HEK293T (cell line): ENCODE measurements at places on chromosomes 6 and 20.

GRCh38 chr6:163941624-163941976 is 527.1 kb downstream of the QKI start:
- no peak for DNase-seq

GRCh38 chr6:4975506-4975905 is 28.3 kb downstream of the RPP40 start:
- no peak for DNase-seq

- DNase-seq, result no peak
Observed at GRCh38 chr6:122753000-122753687, 26.4 kb upstream of the FABP7 start.

GRCh38 chr20:12207875-12208274 is 290.2 kb downstream of the BTBD3 start:
- peak; percentile 32 for DNase-seq

DNA sequence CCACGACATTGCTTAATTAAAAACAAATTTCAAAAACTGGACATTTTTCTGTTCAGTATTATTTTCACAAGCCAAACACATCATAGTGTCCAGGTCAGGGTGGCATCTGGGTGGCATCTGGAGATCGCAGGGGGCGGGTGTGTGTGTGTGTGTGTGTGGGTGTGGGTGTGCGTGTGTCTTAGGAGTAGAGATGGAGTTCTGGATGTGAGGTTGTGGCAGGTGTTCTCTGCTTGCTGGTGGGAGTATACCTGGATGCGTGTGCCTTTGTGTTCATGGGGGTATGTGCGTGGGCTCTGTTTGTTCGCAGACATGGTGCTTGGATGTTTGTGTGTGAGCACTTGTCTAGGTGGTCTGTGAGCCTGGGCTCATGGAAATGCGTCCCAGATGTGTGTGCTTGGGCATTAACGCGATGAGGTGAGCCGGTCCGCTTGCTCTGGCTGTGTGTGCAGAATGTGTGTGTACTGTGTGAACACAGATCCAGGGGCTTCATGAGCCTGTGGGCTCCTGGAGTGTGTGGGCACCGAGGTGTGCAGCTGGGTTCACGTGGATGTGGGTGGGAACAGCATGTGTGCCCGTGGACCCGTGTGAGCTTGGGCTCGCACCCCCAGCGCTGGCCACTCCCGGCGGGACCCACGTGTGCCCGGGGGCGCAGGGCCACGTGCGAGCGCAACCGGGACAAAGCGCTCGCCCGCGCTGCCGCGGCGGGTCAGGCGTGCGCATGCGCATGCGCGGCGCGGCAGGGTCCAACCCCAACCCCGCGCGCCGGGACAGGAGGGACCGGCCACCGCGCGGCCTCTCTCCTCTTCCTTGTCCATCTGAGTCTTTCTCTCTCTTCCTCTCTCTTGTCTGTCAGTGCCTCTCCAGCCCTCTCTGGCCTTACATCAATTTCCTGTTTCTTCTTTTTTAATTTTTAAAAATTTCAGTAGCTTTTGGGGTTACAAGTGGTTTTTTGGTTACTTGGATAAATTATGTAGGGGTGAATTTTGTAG is 60.4 kb downstream of the SRC start:
- DNase-seq, result peak; percentile 86

- DNase-seq, result no peak
Observed at GRCh38 chr20:49252556-49253350, 25.1 kb downstream of the ZNFX1 start.

DNA sequence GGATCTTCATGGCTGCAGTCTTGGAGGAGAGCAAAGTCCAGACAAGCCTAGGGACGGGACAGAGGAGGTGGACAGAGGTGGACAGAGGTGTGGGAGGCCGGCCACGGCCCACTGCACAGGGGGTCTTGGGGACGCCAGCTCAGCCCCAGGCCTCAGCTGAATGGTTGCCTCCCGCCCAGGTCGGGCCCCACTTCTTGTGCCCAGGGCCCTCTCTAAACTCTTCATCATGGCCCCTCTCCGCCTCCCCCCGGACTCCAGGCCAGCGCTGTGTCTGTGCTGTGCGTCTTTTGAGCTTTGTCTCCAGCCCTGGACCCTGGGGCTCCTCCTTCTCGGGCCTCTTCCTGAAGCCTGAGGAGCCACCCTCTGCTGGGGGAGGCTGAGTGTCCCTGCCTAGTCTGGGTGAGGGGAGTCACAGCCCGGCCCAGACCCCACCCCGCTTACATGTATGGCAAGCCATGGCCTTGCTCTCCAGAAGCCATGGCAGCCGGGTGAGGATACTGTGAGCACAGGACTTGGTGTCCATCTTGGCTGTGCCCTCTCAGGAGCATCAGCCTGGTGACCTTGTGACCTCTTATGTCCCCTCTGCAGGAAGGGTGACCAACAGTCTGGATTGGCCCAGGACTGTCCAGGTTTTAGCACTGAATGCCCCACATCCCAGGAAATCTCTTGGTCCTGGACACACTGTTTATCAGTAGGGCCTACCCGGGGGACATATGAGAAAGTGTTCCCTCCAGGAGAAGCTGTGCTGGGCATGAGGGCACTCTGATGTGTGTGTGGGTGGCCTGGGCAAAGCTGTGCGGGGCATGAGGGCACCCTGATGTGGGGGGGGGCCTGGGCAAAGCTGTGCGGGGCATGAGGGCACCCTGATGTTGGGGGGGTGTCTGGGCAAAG is 9.4 kb upstream of the NPBWR2 start:
- DNase-seq, result no peak

- DNase-seq, result peak; percentile 22
Observed at GRCh38 chr20:4563534-4563933, 158.2 kb upstream of the PRND start.

DNA sequence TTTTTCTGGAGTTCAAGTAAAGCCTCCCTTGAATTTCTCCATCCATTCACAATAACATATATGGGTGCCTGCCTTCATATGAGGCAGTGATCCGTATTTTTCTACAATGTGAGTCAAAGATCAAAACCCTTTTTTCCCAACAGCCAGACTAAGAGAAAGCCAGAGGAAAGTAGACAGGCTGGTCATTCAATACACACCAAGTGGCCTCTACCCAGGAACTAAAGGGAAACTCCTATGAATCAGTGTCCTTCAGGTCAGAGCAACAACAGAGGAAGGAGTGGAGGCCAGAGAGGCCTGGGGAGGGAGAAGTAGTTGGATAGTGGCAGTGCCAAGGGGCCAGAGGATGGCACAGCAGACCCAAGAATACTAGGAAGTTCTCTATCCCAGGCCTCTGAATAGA is 23.8 kb downstream of the SIM1 start:
- no peak for DNase-seq

- no peak for DNase-seq
Observed at GRCh38 chr6:30779850-30780641, 35.7 kb upstream of the IER3 start.

DNA sequence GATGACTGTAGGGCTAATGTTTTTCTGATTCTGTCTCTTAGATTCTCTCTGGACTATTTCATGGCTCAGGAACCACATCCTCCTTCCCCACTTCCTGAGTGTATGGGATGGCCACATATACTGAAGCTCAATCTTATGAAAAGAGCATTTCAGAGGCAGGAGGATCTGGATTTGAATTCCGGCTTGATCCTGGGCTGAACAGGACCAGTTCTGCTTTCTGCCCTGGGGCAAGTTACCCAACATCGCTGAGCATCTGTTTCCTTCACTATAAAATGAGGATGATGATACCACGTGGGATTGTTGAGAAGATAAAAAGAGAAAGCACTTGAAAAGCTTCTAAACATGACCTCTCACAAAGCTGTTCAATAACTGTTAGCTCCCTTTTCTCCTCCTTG is 168.4 kb upstream of the TNFAIP3 start:
- DNase-seq, result no peak

DNA sequence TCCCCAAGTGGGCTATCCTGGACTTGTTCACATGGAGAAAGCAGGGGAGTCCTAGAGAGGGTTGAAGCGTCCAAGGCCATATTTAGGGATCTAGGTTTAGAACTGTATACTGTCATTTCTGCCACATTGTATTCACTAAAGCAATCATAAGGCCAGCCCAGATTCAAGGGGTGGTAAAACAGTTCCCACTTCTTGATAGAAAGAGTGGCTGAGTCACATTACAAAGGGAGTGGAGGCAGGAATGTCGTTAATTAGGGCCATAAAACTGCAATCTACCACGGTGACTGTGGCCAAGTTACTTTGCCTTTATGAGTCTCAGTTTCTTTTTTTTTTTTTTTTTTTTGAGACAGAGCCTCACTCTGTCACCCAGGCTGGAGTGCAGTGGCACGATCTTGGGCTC is 7.4 kb upstream of the UBR2 start:
- DNase-seq, result no peak

GRCh38 chr6:8814440-8815000 is 379.2 kb upstream of the SLC35B3 start:
- DNase-seq, result no peak

GRCh38 chr6:31708224-31708623 is 1.6 kb downstream of the LY6G6F start:
- DNase-seq, result no peak

DNA sequence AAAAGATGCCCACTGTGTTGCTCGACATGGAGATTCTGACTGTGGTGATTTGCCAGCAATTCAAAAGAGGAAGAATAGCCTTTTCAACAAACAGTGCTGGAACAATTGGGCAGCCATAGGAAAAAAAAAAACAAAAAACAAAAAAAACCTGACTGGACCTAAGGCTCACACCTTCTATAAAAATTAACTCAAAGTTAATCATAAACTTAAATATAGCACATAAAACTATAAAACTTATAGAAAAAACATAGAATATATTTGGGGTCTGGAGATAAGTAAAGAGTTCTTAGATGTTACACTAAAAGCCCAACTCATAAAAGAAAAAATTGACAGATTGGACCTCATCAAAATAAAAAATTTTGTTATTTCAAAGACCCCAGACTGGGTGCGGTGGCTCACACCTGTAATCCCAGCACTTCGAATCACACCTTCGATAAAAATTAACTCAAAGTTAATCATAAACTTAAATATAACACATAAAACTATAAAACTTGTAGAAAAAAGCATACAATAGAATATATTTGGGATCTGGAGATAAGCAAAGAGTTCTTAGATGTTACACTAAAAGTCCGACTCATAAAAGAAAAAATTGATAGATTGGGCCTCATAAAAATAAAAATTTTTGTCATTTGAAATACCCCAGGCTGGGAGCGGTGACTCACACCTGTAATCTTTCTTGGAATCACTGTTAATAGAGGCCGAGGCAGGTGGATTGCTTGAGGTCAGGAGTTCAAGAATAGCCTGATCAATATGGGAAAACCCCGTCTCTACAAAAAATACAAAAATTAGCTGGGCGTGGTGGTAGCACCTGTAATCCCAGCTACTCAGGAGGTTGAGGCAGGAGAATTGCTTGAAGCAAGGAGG is 115.6 kb upstream of the FAM83B start:
- DNase-seq, result no peak

DNA sequence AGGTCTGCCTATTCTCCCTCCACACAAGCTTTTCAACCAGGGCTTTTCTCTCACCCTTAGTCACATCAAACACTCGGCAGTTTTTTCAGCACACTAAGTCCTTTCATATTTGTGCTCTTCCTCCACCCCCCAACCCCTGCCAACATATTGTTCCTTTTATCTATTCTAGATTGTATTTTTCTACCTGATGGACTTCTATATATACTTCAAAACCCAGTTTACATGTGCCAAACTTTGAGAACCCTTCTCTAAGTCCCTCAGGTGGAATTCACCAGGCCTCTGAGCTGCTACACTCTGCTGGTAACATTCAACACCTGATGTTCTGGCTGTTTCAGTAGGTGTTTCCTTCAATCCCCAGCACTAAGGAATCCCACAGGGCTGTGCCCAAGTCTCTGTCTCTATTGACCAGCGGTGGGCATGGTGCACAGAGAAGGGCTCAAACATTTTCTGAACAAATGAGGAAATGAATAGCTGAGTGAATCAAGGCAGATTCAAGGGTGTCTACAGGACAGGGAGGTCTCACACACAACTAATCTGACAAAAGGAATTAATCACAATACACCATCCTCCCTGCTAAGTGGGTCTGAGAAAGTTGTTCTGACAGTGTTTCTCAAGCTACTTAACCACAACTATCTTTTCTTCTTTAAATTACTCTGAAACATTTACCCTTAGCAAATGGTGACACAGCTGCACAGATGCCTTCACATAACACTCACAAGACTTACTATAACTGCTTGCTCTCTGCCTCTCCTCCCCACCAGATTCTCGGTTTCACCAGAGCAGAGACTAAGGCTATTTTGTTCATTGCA is 166.5 kb downstream of the TSHZ2 start:
- no peak for DNase-seq

DNA sequence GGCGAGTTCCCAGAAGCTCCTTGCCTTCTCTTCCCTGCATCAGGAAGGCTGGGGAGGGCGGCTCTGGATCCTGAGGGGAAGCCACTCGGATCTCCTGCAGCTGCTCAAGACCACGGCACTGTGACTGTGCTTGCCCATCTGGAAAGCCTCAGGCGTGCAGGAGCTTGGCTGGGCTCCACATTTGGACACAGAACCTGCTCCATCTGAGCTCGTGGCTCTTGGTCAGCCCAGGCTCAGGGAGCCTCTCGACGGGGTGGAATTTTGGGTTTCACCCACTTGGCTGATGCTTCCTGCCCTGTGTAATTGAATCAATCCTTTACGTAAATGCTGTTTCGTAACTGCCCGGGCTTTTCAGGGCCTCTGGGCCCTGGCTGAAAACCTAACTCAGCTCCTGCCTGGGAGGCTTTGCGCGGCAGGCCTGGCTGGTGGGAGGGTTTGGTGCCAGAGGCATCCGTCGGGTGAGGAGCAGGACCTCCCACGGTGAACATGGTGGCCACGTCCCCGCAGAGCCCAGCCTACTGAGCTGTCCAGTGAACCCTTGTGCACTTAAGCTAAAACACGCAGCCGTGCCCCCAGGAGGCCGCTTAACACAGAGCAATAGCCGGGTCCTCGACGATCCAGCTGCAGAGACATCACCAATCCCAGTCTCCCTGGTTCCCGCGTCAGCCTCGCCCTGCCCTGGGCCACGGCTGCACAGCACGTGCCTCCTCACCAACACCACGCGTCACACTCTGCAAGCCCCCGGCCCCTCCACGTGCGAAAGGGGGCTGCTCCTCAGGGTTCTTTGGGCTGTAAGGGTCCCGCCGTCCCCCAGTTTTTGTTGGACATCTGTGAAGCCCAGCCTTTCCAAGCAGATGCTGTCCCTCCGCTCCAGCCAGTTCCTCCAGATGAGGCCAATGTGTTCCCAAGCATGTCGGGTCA is 241.0 kb downstream of the DLL1 start:
- no peak for DNase-seq

DNA sequence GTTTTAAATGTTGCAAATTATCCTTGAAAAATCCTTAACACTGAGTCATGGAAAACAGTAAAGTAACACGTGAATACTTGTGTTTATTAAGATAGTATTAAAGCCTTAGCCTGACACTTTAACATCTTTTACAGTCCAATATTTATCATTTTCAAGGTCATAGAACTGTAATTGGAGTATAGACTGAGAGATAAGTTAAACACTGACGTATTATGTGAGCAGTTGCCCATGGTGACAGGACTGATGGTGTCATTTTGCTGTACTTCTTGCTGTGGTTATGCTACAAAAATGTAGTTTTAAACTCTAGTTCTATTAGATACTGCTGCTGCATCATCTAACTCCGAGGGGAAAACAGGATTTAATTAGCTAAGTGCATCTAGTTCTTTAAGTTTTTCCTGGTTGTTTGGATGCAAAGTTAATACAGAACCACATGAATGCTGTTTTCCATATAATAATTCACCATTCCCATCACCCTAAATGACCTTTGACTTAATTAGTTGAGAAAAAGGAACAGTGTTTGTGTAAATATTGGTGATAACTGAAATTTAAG is 37.8 kb downstream of the SLC2A12 start:
- DNase-seq, result no peak

GRCh38 chr20:48826069-48826468 is 1.7 kb downstream of the PREX1 start:
- no peak for DNase-seq
